ENCODE measurements at places on chromosomes 13 and 19. TPM values are rescaled to one million over a fixed set of nuclear protein-coding genes. Genes with fewer than 3 reads are reported as not detected.

The DKKL1 gene
- total RNA-seq: 0.44 TPM

The KLK5 gene
- total RNA-seq: not detected

The FCHO1 gene
- 0.29 TPM for total RNA-seq

The FAM124A gene
- total RNA-seq: 0.29 TPM

The KIRREL2 gene
- not detected for total RNA-seq

The ZNF835 gene
- 1.2 TPM for total RNA-seq

The GPR12 gene
- total RNA-seq: not detected

The MEIS3 gene
- 61.9 TPM for total RNA-seq

The CD79A gene
- total RNA-seq: not detected

The TPRX2 gene
- total RNA-seq: not detected

The SLITRK5 gene
- total RNA-seq: 0.15 TPM

The OR7A5 gene
- not detected for total RNA-seq

The DCT gene
- 0.17 TPM for total RNA-seq
